ENCODE measurements at places on chromosomes 2 and 18.

DNA sequence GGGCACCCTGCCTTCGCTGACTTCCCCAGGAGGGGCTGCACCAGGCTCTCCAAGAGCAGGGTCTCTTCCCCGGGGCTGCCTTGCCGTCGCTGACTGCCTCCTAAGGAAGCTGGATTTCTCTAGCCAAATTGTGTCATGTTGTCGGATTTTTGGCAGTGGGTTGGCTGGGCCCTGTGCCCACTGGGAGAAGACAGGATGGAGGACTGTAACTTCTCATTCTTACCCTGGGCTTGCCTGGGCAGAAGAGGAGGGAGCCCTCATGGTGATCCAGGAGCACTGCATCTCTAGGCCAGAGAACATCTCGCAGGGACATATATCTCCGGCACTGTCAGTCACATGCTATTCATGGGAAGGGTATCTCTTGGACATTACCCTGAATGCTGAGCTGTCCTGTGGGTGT is 6.3 kb downstream of the MYO7B start:
- no peak for DNase-seq

DNA sequence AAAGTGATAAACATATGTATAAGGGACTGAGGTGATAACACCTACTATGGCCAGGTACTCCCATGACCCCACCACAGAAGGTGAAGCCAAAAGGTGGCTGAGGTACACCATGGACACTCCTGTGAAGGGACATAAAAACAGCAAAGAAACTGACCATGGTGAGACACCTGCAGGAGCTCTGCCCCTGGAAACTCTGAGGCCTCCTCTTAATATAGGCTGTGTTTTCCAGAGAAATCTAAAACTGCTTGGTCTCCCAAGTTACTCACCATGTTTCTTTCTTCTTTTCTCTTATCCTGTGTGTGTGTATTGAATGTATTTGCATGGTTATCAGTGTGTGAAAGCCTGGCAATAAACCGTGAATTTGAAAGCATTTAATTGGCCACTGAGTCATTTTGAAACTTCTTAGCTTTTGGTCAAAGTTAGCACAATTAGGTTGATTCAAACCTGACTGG is 739.3 kb upstream of the GCFC2 start:
- no peak for DNase-seq

DNA sequence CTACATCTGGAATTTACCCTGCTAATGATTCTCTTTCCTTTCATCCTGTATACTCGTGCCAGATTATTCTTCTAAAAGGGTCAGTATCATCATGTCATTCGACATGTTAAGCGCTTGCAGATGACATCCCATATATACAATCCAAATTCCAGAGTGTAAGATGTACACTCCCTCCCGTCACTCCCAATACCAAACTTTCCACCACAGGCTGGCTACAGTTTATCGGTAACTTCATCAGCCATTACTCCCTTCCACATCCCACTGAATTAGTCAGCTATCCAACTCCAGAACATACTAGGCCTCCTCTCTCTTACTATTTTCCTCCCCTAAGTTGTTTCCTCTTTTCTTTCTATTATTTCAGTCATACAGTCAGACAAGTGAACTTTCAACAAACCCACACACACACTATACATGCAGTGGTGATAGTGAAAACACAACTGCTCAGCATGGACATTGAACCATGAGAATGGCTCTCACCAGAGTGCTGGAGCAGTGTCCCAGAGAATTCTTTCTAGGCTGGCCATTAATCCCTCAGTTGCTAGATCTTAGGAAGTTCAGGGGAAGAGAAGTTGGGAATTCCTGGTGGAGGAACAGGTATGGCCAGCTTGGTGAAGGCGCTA is 10.6 kb upstream of the NMI start:
- DNase-seq, result no peak

GRCh38 chr18:36560187-36560586 is 262.7 kb downstream of the FHOD3 start:
- DNase-seq, result no peak

DNA sequence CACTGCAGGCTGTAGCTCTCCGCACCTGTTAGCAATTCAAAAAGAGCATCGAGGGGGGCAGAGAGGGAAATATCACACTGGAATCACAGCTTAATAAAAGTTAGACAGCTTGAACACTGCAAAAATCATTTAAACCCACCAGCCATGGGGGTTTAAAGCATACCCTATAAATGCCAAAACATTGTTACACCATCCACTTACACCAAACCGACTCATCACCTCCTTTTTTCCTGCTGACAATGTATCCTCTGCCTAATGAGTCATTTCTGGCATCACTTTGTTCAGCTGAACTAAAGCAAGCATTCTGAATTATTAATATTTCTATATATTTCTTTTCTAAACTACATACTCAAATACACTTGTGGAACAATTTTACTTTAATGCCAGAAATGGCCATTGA is 21.6 kb downstream of the MC4R start:
- DNase-seq, result no peak

DNA sequence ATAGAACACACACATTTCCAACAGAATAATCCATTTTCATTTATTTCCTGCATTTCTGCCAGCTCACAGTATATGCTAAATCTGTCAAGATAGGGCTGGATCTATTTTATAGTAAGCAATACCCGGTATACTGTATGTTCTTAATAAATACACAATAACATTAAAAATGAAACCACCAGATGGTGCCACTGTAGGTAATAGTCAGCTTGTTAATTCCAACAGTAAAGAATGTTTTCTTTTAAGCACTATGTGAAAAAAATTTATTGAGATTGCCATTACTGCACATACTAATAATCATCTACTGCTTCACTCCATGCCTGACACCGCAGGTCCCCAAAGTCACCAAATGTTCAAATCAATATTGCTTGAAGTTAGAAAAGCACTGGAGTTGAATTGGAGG is 131.5 kb upstream of the PGAP1 start:
- DNase-seq, result no peak

DNA sequence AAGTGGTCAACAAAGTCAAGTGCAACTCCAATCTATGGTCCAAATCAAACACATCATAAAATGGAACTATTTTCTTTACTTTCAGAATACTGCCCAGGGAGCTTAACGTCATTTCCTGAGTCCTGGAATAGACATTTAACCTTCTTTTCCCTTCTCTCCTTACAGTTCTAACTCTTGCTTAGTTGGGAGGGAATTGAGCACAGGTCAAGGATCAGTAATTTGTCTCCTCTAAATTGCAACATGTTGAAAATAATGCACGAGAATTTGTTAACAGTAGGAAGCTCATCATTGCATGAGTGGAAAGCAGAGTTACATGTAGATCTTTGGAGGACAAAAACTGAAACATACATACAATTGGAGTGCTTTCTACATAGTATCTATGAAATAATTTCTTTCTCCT is 87.7 kb downstream of the MEP1B start:
- DNase-seq, result no peak

GRCh38 chr2:237665713-237666143 is 38.3 kb downstream of the LRRFIP1 start:
- no peak for DNase-seq
